Brain pericyte (primary cell): ENCODE measurements at places on chromosomes 6 and 20.

- DNase-seq = no peak
These were observed 22.9 kb downstream of the CYP21A2 start for GRCh38 chr6:32060966-32061655.

- no peak for DNase-seq
These were observed 8.9 kb upstream of the SPATA2 start for GRCh38 chr20:49924247-49924646.

DNA sequence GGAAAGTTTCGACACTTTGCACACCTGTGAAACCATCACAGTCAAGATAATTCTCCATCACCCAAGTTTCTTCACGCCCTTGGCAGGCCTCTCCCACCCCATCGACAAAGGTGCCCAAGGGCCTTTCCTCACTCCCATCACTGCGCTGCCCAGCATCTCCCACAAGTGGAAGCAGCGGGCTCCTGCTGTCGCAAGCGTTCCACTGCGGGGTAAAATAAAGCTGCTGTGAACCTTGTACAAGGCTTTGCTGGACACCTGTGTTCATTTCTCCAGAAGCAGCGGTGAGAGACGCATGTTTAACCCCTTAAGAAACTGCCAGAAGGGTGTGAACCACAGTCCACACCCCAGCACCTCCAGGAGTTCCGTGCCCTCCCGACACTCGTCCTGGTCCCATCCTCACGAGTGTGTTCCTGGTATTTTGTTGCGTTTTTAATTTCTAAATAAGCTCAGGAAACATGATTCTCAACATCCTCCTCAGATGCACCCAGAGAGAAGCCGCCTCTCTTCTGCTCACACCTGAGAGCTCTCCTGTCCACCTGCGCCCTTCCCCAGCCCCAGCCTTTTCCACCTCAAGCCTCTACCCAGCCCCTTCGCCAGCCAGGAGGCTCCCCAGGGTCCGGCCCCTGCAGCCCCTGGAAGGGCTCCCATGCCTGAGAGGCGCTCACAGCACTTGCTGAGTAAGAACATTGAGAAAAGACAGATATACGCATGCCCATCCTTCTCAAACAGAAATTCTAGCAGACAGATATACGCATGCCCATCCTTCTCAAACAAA is 97.5 kb downstream of the TAF4 start:
- DNase-seq = no peak

DNA sequence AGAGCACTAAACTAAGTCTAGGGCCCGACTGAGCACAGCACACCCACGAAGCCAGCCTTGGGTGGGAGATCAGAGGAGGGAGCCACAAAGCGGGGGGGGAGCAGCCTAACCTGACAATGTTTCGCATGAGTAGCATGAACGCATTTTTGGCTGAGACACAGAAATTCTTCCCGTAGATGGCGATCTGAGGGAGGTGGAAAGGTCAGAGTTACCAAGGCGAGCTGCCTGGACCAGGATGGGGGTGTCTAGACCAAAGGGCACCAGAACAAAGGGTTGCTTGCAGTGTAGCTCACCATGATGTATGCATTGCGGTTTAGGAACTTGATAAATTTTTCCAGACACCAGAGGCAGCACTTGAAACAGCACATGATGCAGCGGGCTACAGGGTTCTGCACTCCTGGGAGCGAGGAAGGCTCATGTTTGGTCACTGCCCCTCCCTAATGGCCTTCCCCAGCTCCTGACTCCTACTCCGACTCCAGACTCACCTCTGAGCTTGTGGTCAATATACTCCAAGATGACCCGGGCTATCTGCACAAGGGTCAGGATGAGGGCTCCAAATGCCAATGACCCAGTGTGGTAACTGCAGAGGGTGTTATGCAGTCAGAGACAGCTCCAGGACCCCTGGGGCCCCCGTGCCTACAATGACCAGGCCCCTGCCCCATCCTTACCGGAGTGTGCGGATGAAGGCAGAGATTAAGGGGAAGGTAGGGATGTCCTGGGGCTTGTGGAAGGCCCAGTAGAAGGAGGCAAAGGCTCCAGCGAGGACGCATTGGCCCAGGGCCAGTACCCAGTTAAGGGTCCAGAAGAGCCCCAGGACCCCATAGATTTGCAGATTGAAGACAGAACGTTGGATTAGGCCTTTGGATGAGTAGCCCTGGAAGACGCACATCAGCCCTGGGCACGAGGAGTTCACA is 2.8 kb upstream of the NEU1 start:
- DNase-seq = no peak

- DNase-seq = no peak
These were observed 681.4 kb downstream of the TENT5A start for GRCh38 chr6:81071121-81071520.

- DNase-seq = no peak
These were observed 64.4 kb upstream of the KCNG1 start for GRCh38 chr20:51087266-51087665.

- no peak for DNase-seq
These were observed 78.8 kb downstream of the TAF4 start for GRCh38 chr20:61986762-61987321.

DNA sequence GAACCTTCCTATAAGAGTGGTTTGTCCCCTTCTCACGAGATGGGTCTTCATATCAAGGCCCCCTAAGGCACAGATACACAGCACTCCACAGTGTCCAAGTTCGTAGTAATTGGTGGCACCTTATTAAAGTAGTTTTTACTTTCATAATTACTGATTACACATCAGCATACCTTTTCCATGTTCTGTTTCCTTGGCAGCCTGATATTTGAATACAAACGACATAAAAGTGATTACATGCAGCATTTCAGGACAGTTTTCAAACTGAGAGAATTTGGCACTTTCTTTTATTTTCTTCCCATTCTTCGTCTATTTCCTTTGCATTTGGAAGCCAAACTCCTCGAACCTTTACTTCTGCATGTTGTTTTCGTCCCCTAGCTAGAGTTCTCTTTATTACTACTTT is 139.7 kb downstream of the MTHFD1L start:
- DNase-seq = no peak

DNA sequence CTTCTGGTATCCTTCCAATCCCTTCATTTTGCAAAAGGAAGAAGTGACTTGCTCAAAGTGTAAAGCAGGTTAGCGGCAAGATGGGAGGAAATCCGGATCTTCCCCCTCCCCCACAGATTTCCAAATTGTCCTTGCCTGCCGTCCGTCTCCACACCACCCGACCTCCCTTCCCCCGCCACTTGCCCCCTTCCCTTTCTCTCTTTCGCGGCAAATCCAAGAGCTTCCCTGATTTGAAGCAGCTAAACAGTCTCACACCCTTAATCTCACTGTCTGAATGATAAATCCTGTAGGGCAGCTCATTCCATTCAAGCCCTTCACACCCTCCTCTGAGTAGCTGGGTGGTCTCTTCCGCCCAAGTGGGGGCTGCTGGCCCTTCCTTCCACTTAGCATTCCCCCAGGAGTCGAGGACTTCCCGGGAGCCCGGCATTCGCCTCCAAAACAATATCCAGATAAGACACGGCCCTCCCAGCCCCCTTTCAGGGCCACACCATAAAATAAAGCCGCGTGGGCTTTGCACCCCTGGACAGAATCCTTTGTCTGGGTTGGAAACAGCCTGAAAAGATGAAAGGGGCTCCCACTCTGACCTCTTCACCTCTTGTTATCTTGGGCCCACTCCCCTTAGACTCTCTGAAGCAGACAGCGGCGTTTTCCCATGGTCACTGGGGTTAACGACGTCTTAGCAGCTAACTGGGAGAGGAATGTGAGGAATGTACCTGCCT is 44.0 kb upstream of the PIM1 start:
- DNase-seq = no peak

- no peak for DNase-seq
These were observed 119.0 kb upstream of the RPS6KA2 start for GRCh38 chr6:166745801-166746668.

DNA sequence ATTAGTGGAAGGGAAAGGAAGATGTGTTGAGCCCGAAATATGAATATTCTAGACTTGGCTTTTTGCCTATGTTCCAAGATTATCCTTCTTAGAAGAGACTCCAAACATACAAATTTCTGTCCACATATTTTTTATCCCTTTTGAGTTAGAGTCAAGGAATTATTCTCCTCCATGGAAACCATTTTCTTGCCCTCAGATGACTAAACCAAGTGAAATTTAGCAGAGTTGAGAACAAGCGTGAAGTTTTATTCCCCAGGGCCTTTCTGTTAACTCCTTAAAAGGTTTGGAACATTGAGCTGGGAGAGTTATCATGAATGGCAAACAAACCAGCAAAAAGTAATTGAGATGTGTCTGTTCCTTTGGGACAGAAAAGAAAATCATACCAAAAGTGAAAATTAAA is 286.1 kb upstream of the PLCB4 start:
- DNase-seq = no peak

- DNase-seq = no peak
These were observed 29.4 kb upstream of the TAGAP start for GRCh38 chr6:159074120-159074684.

DNA sequence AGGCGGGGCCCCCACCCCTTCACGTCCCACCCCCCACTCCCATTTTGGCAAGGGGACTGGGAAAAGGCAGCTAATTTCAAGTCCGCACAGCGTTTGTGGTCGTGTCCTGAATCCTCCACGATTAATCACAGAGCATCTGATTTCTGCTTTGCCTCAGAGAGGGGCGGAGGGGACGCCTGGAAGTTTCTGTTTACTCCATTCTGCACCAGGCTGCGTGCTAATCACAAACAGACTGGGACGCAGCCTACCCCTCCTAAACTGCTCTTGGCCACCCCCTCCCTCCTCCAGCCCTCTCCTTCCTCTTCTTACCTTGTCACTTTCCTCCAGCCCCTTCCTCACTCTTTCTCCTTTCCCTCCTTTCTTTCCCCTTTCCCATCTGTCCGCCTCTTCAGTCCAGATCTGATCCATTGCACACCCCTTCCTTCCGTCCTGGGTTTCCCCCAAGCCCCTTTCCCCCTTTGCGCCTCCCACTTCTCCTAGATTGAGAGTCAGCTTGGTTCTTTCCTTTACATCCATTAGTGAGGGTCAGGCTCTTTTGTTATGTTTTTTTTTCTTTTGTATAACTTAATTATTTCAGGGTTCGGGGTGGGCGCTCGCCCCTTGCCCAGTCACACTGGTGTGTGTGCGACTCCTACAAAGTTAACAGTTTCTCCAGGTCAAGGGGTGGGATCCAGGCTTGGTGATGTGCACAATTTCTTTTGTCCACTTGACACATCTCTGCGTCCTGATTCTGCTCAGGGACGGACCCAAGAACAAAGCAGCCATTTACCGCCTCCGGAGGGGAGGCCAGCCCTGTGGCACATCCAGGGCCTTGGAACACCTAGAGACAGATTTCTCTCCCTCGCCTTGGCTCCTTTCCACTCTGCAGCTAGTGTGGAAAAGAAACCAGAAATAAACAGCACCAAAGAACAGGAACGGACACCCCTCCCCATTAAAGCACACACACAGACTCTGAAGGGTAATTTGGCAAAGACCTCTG is 520 bp upstream of the RIPOR3 start:
- no peak for DNase-seq

DNA sequence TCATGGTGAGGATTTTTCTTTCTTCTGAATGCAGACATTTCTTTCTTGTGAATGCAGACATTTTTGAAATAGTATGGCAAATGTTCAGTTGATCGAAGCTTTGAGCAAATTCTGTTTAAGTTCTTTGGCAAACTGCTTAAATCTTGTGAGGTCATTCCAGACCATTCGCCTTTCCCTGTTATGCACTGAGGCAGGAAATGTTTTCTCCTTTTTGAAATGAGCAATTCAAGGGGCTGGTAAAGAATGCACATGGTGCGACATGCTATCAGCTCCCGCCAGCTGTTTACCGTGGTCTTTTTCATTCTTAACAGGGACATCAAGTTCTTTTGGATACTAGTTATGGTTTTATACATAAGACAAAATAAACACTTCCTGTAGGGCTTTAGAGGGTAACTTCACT is 112.0 kb upstream of the CCN2 start:
- DNase-seq = no peak

DNA sequence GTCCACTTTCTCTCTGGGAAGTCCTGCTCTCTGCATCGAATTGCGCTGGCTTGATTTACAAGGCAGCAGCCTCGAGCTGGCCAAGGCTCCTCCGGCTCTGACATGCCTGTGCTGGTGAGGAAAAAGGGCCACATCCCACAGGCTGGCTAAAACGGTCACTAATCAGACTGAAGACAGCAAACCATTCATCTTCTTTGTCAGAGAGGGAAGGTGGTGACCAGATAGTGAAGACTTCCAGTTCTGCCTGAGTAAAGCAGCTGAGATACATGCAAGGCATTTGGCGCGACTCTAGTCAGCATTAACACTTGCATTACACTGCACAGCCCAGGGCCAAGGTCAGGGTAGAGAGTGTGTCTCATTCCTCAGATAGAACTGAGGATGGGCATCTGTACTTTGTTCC is 203.2 kb upstream of the MAP3K7 start:
- DNase-seq = no peak

DNA sequence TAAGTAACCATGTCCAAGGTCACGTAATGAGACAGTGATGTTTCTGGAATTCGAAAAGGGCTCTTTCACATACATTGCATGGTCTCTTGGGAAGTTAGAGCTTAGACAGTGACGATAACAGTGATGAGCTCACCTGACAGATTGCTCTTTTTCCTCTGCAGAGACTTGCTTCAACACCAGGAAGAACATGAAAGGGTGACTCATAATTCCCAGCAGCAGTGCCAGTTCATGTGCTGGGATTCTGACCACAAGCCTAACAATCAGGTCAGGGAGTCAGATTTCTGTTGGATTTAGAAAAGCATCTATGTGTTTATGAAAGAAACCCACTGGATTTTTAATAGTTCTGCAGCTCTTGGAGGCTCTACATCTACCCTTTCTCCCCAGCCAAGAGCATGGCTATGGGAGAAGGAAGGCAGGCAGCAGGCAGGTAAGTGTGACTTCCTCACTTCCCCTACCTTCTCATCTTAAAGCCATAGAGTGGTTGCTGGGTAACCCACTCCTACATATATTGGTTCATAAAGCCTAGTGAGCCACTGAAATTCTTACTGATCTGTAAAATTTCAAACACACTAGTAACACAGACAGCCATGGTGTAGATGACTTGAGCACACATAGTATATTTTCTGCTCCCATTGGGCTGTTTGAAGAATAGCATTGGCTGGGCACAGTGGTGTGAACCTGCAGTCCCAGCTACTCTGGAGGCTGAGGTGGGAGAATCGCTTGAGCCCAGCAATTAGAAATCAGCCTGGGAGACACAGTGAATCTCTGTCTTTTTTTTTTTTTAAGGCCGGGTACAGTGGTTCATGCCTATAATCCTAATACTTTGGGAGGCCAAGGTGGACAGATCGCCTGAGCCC is 44.4 kb upstream of the LOC128125822 start:
- DNase-seq = peak; percentile 94

DNA sequence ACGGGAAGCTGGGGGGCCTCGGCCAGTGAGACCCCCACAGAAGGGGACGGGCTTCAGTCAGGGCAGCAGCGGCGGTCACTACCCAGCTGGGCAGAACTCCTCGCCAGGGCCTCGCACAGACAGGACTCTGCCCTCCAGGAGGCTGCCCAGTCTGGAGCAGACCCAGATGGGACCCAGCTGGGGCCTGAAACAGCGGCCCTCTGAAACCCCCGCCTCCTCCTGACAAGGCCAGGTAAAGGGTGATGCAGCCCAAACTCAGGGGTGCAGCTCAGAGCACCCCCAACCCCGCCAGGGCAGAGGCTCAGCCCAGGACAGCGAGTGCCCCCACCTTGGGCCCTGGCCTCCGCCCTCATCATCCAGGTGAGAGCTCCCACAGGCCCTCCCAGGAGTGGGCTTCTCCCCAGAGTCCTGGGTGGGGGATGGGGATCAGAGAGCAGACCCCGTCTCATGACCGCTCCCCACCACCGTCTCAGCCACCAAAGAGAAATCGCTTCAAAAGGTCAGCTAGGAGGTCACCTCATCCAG is 2.2 kb downstream of the EEF1A2 start:
- DNase-seq = no peak
